Right ventricle myocardium inferior (tissue), 1 donor: ENCODE measurements at places on chromosomes 12 and 14.
A peak's percentile ranks its signal among the peaks of the same experiment; 100 is the strongest.

DNA sequence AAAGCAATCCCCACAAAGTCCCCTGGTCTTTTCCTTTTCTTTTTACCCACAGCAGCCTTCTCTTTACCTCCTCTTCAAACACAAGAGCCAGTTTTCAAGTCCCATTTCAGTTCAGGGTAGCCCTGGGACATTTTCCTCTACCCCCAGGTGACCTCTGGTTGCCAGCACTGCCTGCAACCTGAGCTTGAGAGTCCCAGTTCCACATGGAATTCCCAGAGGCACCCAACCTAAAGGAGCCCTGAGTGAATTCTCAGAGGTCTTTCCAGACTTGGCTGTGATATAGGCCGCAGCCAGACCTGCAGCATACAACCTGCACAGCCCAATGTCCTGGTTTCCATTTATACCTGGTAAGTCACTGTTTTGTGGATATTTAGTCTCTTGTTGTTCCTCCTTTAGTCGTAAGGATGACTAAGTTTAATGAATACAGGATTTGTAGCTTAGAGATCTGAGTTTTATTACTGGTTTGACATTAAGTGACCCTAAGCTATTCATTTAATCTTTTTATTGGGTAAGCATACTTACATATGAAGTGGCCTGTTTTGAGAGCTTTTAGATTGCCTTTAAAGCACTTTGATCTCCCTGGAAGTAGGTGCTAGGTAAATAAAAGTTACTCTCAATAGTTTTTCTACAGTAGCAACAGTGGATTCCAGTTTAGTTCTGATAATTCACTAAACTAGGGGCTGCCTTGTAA lies 159.8 kb downstream of the TGFB3 start:
- DNase-seq: no peak

GRCh38 chr12:85550924-85551323 lies 270.9 kb downstream of the ALX1 start:
- no peak for DNase-seq

GRCh38 chr14:102909462-102909861 lies 13.0 kb upstream of the AMN start:
- DNase-seq: peak; percentile 28

DNA sequence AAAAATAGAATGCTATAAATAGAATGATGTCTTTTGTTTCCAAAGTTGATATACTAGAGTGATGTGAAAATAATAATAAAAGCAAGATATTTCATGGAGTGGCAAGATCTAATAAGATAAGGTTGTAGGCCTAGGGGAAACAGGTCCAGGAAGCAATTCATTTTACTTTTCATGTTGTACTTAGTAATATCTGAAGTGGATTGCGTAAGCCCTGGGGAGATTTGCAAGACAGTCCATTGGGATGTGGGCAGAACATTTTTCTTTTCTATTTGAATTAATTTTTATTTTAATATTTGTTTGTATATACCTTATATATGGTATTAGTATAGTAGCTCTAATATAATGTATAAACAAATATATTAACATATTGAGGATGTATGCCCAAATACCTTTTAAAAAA lies 7.5 kb downstream of the NUBPL start:
- DNase-seq: no peak

DNA sequence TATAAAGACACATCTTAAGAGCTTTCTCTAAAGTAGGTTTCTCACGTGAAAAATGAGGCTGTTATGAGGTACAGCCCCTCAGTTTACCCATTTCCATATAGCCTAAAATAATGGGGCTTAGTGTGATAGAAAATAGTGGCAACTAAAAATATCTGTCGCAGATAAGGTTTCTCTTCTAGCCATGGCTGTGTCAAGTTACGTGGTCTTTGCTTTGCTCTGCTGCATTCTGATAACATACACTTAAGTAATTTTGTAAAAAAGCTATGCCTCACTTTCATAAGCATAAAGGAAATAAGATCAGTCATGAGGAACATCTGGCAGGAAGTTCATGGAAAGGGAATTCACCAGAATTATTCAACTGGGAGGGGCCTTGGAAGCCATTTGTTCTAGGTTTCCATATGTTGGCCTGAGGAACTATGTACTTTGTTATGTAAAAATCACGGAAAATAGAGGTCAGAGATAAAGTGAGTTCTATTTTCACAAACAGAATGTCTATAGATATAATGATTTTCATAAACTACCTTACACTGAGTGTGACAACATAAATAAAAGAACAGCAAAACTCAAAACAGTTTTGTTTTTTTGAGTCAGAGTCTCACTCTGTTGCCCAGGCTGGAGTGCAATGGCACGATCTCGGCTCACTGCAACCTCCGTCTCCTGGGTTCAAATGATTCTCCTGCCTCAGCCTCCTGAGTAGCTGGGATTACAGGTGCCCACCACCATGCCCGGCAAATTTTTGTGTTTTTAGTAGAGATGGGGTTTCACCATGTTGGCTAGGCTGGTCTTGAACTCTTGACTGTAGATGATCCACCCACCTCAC lies 195.6 kb upstream of the KRR1 start:
- no peak for DNase-seq
